ENCODE measurements at places on chromosomes 6 and 20.

DNA sequence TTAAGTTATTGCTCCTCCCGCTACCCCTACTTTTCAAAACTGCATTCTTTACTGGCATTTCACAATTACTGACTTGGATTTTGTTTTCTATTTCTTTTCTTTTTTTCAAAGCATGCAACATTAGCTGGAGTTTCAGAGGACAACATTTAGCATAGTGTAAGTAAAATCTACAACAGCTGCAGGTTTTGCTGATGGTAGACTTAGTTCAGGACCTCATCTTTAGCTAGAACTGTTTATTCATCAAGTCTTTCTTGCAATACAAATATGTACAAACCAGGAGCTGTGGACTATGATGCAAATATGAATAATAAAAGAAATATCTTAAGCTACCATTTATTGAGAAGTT is 728 bp upstream of the CEP162 start:
- DNase-seq, result no peak

DNA sequence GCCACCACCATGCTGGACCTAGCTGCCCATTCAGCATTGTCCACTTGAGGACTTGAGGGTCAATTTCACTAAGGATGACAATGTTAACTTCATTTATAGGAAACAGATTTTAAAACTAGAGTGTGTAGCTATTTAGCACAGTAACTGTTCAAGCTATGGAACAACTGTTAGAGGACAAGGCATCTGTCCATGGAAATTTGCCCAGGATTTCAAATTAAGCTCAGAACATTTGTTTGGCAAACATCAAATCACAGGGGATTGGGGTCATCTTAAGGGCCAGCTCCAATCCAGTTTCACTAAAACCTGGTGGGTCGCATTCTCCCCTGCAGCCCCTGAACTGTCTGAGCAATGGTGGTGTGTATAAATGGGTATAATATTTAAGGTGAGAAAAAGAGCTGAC is 35.1 kb downstream of the PM20D2 start:
- DNase-seq, result no peak

DNA sequence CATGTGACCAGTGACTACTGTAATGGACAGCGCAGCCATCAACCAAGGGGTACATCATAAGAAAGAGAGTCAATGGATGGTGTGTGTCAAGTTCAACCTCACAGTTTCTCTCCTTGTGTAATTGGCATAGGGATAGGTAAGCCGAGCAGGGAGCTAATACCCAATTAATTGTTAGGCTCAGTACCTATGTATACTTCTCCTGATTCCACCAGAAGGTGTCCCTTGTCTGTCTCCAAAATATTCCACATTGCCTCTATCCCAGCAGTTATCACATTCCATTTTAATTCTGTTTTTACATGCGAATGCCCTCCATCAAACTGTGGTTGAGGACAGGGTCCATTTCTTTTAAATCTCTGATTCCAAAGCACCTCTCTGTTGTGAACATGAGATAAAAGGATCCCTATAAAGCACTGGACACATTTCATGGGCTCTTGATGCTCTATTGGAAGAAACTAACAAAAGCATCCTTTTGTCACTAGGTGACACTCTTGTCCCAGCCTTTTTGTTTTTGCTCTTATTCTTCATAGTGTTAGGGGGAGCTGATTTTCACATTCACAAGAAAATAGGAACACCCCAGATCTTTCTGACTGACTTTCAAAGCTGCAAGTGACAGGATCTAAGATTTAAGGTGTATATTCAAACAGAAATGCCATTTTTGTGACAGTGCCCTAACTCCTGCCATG is 38.9 kb downstream of the FBXO9 start:
- DNase-seq, result no peak

DNA sequence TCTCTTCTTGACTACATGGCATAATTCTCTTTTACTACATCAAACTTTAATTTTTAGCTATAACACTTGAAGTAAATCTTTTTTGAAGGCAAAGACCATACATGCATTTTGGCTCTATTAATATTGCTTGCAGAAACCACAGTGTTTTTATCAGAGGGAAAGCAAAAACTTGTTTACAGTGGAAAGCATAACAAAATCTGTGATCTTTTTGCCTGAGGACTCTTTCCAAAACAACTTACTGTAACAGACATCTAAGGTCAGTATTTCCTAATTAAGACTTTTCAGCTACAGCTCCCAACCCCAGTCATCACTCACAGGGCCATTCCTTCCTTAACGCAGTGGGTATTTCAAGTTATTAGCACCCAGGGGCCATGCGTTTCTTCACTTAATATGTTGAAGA is 274.7 kb downstream of the CDKAL1 start:
- DNase-seq, result no peak

DNA sequence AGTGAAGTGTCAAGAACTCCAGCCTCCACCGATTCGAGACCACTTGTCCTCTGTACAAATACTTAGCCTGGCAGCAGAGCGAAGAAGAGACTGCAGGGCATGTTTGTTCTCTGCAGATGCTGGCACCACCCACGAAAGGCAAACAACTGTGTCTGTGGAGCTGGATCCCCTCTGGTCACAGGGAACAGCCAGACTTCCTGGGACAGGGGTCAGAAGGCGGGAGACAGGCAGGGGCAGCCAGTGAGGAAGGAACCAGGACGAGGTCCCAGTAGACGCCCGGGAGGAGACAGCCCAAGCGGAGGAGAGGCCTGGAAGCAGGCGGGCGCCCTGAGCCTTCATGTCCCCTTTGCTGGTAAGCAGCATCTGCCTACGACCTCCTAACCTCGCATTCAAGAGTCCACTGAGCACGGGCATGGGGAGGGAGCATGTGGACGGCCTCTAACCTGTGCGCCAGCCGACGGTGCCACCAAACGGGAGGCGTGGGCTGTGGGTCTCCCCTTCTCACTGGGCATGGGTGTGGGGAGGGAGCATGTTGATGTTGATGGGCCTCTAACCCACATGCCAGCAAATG is 265.5 kb downstream of the DLL1 start:
- no peak for DNase-seq

DNA sequence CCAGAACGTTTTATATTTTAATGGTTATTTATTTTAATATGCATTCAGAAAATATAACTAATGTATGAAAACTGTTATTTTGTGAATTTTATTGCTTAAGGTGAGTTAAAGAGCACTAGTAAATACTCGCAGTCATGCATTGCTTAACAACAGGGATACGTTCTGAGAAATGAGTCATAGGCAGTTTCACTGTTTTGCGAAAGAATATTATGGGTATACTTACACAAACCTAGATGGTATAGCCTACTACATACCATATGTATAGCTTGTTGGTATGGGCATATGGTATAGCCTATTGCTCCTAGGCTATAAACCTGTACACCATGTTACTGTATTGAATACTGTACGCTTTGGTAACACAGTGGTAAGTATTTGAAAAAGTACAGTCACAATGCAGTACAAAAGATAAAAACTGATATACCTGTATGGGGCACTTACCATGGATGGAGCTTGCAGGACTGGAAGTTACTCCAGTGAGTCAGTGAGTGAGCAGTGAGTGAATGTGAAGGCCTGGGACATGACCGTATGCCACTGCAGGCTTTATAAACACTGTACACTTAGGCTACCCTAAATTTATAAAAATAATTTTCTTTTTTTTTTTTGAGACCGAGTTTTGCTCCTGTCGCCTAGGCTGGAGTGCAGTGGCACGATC is 38.5 kb downstream of the ARFGEF2 start:
- no peak for DNase-seq

DNA sequence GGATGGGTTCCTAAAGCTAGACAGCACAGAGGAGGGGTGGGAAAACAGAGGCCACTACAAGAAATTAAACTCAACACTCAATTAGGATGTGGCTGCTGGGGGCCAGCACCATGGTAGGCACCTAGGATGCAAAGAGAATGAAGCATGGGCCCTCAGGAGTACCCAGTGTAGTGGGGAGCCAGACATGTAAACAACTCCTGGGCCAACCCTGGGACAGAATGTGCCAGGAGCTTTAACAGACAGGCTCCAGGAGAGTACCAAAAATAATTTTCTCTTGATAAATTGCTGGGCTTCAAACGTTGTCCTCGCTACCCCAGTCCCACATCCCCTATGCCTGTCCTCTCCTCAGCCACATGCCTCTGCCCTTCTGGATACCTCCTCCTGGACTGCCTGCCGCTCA is 1.7 kb downstream of the TMEM151B start:
- no peak for DNase-seq

DNA sequence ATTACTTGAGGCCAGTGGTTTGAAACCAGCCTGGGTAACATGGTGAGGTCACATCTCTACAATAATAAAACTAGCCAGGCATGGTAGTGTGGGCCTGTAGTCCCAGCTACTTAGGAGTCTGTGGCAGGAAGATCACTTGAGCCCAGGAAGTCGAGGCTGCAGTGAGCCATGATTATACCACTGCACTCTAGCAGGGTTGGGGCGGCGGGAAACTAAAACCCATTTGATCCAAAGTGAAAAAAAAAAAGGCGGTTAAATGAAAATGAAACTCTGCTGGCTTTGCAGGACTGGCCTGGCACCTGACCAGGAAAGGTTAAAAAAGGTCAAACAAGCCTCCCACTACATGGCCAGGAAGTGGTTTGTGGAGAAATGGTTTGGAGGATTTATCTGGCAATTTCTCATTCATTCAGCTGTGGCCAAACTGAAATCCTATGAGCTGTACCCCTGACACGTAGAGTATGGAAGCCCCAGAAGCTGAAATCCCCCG is 36.6 kb downstream of the MTRES1 start:
- no peak for DNase-seq

DNA sequence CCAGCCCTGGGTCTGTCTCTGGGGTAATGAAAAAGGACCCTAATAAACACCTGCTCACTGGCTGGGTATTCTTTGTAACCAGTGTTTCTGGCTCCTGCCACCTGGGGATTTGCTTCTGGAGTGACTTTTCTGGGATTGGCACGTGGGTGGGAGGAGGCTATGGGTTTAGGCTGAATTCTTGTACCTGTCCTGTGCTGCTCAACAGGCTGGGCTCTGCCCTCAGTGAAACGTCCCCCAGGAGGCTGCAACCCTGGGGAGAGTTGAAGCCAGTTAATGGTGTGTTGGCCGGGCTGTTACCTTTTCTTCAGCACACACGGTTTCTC is 6.8 kb downstream of the NPBWR2 start:
- no peak for DNase-seq

- DNase-seq, result no peak
Measured at GRCh38 chr6:168410554-168411011, 30.4 kb upstream of the SMOC2 start.

DNA sequence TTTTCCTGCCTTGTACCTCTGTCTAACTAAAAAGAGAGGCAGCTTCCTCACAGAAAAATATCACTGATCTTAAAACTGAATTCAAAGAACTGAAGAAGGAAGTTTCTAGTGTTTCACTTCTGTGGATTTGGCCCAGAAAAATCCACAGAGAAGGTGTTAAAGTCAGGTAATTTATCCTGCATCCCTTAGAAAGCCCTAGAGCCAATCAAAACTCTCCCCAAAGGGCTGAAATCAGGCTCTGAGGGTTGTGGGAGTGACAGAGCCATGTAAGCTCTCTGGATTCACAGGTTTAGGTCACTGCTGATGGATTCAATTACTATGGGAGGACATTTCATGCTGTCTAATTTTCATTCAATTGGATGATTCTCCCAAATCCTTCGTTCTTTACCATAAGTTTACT is 152.3 kb downstream of the OR2B2 start:
- DNase-seq, result peak; percentile 43
